ENCODE measurements at places on chromosomes 6 and 20.

DNA sequence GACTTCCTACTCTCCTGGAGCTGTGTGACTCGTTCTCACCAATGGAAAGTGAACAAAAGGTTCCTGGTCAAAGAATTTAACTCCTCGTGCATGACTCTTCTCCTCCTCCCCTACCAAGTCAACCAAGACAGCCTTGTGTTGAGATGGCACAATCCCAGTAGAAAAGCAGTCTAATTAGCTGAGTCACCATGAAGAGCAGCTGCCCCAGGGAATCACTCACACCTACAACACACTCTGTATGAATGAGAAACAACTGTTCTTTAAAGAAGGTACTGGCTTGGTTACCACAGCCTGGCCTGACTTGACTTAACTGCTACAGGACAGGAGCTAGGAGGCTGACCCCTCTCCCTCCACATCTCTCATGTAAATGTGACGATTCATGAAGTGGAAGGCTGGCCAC lies 2.9 kb upstream of the HLA-DOB start:
- DNase-seq, result no peak

- DNase-seq, result no peak
Measured at GRCh38 chr6:153192943-153193885, 62.1 kb upstream of the RGS17 start.

DNA sequence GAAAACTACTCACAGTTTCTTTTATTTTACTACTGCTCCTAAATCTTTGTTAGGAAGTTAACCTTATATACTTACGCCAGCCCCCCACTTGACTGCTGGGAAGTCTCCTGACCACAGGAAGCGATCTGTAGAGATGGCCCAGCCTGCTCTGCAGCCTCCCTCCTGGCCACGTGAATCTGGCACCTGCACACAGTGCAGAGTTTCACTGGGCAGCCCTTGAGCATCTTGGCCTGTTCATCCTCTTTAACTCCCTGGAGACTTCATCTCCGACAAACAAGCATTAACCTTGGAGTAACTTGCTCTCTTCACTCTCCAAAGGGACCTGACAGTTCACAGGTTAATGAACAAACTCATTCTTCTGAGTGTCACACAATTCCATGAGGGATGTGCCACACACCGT lies 294.1 kb downstream of the BTBD9 start:
- DNase-seq, result no peak

DNA sequence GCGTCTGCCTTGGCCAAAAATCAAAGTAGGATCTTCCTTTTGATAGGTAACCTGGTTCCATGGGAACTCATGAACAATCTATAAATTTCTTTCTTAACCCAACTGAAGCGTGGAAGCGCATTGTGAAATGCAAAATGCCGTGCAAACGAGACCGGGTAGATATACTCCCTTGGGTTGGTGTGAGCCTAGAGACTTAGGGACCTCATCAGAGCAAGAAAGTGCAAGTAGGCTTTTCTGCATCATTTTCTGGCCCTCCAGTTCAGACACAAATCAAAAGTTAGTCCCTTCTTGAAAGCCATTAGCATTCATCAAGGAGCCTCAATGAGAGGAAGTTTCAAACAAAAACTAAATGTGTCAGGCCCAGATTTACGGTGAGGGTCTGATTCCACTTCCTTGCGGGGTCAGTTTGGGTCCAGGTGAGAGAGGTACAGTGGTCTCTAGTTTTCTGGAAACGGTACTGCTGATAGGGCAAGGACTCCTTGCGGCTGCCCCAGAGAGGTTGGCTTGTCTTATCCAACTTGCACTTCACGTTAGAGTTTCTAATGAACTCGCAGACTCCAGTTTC lies 5.3 kb upstream of the ZNF184 start:
- DNase-seq, result no peak

DNA sequence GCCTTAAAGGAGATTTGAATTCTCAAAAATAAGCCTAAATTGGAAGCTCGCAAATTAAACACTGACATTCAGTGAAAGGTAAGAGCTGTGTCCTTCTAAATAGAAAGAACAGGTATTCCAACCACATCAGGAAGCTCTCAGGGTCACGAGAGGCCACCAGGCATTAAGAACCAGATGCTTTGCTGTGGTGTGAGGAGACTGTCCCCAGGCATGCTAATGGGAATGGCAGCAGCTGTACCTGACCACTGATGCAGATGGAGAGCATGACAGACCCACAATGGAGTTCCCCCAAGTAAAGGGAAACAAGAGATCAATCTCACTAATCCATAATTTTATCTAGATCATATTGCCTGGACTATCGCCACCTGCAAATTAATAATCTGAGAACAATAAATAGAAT lies 658.9 kb upstream of the NOX3 start:
- DNase-seq, result no peak

Data from stimulated activated naive CD4-positive, alpha-beta T cell (primary cell).